ENCODE measurements at places on chromosomes 1 and 21. TPM values are rescaled to one million over a fixed set of nuclear protein-coding genes. Genes with fewer than 3 reads are reported as not detected.
A peak's percentile ranks its signal among the peaks of the same experiment; 100 is the strongest.

The SRGAP2C gene
- 33.7 TPM for total RNA-seq

The GUCA2B gene
- total RNA-seq, result not detected

DNA sequence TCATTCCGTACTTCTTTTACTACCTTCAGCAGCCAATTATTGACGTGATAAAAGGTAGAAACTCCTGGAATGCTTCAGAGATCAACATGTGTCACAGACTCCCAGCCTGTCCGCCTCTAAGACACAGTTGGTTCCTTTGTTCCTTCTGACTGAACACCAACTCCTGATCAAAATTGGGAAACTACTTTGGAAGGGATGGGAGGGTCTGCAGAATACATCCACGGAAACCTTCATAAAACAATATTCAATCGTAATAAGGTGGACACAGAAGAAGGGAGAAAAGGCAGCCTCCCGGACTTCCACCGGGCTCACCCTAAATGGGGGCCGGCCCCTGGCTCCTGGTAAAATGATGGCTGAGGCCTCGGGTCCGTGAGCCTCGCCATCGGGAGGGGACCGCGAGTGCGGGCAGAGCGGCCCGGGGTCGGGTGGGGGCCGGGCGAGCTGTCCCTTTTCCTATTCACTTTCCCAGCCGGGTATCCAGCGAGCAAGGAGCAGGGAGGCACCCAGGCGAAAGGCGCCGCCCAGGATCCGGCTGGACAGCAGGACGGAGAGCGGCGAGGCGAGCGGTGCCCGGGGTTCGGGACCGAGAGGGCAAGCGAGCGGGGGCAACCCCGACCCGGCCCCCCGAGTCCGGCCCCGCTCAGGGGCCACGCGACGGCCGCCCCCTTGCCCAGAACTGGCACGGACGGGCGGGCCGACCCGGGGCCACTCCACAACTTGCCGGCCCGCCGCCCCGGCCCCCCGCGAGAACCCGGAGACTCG lies 805 bp downstream of the NRIP1 start:
- DNase-seq, result peak; percentile 64

GRCh38 chr21:26185446-26185845 lies 14.9 kb upstream of the APP start:
- DNase-seq, result no peak

DNA sequence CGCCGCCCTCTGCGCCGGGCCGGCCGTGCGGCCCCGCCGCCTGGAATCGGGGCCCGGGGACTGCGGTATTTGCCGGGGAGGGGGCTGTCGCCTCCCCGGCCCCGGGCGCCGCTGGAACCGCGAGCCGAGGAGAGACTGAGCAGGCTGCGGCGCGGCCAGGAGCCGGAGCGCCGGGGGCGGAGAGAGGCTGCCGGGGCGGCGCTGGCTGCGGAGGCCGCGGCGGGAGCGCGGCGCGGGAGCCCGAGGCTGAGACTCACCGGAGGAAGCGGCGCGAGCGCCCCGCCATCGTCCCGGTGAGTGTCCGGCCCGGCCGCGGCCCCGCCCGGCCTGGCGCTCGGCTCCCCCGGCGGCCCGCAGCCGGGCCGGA lies 746 bp downstream of the DYRK1A start:
- no peak for DNase-seq

DNA sequence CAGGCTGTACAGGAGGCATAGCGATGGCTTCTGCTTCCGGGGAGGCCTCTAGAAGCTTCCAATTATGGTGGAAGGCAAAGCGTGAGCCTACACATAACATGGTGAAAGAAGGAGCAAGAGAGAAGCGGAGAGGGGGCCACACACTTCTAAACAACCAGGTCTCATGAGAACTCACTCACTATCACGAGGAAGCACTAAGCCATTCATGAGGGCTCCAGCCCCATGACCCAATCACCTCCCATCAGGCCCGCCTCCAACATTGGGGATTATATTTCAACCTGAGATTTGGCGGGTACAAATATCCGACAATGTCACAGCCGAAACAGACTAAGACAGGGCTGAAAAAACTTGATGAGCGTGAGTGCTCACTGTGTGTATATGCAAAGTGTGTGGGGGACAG lies 89.3 kb upstream of the CNIH3 start:
- no peak for DNase-seq

DNA sequence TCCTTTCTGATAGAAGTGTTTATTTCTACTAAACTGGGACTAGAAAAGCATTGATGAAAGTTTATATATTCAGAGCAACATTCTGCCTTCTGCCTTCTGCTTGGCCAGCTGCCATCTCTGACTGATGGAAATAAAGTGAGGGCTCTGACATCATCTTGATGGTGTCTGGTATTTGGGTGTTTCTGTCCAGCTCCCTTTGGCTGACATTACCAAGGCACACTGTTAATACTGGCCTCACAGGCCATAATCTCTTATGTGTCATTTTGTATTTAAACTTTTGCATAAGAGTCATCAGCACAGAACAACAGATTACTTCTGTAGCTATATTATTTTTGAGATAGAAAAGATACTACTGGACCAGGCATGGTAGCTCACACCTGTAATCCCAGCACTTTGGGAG lies 216.9 kb downstream of the RYR2 start:
- DNase-seq, result no peak

DNA sequence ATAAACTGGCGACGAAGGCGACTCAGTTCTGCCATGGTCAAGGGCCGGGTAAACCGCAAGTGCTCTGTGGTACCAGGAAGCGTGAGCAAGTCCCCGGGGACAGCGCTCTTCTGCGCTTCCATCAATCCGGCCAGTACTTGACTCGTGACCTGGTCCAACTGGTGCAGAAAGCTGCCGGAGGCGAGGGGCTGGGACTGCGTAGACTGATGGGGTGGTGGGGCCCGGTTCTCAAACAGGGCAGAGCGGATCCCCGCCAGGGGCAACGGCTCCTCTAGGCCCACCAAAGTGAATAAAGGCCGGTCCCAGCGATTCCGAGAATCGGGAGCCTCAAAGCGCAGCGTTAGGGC lies 852 bp downstream of the KTI12 start:
- peak; percentile 70 for DNase-seq

GRCh38 chr1:84540759-84541158 lies 33.5 kb downstream of the CTBS start:
- peak; percentile 25 for DNase-seq

The DNAJC6 gene
- total RNA-seq, result 0.06 TPM

The RGS16 gene
- 5.0 TPM for total RNA-seq

DNA sequence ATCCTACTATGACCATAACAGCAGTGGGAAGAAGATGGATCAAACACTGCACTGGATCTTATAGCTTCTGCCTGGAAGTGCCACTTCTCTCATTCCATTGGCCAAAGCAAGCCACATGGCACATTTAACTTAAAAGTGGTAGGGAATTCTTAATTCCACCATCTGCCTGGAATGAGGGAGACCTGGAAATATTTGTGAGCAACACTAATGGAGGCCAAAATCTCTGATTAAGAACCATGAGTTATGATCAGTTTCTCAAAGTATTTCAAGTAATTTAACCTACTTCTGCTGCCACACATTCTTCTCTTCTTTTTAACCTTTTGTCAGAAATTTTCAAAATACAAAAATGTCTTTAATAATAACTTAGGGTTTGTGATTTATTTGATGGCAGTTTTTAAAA lies 154.0 kb upstream of the C1orf87 start:
- no peak for DNase-seq

The SLC9C2 gene
- total RNA-seq, result not detected

The FCER1G gene
- 1.1 TPM for total RNA-seq

DNA sequence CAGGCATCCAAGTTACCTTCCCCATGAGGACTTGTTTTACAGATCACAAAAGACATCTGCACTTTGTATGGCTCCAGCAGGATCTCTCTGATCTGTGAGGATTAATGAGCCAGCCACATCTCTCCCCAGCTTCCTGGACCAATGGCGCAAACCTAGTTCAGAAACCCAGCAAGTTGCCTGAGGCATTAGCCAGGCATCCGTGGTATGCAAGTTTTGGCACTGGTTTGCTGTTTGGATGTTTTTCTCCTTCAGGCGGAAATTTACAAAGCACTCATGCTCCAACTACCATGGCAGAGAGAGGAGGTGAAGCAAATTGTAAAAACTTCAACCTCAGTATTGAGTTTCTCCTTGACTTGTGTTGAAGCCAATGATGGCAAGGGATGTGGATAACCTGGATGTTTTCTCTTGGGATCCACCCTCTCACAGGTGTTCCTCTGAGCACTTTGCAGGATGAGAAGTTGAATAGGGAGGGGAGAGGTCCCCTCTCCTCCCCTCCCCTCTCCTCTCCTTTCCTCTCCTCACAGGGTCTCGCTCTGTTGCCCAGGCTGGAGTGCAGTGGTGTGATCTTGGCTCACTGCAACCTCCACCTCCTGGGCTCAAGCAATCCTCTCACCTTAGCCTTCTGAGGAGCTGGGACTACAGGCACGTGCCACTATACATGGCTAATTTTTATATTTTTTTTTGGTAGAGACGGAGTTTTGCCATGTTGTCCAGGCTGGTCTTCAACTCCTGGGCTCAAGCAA lies 25.6 kb upstream of the ENO1 start:
- peak; percentile 91 for DNase-seq

- no peak for DNase-seq
These were observed 175.6 kb upstream of the DAB1 start for GRCh38 chr1:57599236-57599994.

The HRNR gene
- not detected for total RNA-seq

- no peak for DNase-seq
These were observed 109.2 kb downstream of the CSMD2 start for GRCh38 chr1:34055818-34056217.

The RORC gene
- total RNA-seq, result not detected

- DNase-seq, result no peak
These were observed 124.9 kb upstream of the IFFO2 start for GRCh38 chr1:19081218-19081893.

DNA sequence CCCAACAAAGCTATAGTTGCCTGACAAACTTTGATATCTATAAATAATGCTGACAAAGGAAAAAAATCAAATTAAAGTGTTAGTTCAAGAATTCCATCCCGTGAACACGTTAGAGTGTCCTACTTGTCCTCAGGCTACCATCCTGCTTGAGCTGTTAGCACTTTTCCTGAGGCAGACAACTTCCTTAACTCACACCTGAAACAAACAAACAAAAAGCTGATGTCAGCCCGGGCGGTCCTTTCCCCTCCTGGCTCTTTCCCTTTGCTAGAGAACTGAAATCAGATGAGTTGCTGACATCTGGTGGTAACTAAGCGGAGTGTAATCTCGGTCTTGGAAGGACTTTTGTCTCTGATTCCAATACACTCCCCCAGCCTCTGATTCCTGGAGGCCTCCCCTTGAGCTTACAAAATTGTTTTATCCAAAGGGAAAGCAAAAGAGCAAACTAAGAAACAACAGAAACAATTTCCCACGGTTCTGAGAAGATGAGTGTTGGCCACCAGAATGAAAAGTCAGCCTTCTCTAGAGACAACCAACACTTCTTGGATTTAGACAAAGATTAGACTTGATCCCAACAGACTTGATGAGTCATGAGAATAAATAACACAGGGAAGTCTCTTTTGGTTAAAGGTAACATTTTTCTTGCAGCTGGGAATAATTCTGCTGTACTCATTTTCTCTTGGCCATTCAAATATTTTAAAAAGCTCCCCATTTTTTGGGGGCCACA lies 135.4 kb downstream of the PROX1 start:
- DNase-seq, result peak; percentile 37

DNA sequence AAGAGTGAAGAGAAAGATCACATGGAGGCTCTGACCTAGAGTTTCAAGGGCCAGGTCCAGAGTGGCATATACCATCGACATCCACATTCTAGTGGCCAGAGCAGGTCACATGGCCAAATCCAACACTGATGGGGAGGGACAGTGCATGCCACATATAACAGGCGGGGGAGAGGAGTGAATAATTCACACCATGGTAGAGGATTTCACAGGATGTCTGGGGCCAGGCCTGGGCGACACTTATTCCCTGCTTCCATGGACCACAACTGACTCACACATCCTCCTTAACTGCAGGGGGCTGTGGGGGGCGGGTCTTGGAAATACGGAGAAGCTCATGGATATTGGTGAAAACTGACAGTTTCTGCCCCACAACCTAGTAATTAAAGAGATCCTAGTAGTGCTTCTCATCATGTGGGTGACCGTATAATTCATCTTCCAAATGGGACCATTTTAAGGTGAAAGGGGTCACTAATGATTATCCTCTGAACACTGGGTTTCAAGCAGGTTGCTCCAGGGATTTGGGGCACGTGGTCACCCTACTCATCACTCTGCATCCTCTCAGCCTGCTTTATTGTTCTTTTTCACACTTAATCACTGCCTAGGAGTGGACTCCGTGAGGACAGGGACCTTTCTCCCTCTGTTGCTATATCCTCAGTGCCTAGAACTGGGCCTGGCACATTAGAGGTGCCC lies 44.0 kb downstream of the IGSF21 start:
- no peak for DNase-seq

The TEX38 gene
- not detected for total RNA-seq

DNA sequence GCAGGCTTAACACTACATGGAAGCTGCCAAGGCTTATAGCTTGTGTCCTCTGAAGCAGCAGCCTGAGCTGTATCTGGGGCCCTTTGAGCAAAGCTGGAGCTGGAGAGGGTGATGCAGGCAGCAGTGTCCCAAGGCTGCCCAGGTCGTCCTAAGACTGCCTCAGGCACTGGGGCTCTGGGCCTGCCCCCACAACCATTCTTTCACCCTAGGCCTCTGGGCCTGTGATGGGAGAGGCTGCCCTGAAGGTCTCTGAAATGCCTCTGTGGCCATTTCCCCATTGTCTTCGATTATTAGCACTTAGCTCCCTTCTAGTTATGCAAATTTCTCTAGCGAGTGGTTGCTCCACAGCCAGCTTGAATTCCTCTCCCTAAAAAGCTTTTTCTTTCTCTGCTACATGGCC lies 142.0 kb downstream of the LRIG2 start:
- no peak for DNase-seq

DNA sequence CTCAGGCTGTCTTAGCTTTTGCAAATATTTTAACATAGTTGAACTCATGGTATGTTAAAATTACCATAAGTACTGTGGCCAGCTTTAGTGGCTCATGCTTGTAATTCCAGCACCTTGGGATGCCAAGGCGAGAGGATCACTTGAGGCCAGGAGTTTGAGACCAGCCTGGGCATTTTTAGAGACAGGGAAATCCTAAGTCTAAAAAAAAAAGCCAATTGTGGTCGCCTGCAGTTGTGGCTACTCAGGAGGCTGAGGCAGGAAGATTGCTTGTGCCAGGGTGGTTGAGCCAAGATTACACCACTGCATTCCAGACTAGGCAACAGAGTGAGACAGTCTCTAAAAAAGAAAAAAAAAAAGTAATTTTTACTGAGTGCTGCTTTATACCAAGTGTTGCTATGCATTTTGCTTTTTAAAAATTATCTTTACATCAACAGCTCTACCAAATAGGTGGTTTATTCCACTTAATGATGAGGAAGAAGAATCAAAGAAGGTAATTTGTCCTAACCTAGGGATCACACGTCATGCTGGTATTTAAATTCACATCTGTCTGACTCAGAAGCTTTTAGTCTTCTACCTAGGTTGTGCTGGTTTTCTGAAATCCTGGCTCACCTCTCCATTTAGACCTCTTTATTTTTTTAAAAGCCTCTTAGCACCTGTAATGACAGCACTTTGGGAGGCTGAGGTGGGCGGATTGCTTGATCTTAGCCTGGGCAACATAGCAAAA lies 16.8 kb downstream of the PPP1R12B start:
- no peak for DNase-seq

DNA sequence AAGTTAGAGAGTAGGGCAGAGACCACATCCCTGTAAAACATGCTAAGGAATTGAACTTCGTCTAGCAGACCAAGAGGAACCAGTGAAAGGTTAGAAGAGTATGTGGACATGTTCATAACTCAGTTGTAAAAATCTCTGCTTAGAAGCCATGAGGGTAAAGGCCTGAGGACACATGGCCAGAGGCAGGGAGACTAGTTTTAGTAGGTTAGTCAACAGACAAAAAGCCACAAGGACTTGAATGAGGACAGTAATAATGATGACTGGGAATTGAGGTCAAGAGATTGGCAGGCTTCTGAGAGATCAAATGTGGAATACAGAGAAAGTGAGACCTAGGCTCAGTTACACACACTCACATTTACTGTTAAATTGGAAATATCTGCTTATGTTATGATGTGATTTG lies 205.5 kb upstream of the HOOK1 start:
- no peak for DNase-seq

Data from SJSA1 (cell line).